ENCODE measurements at places on chromosomes 7 and 10.

DNA sequence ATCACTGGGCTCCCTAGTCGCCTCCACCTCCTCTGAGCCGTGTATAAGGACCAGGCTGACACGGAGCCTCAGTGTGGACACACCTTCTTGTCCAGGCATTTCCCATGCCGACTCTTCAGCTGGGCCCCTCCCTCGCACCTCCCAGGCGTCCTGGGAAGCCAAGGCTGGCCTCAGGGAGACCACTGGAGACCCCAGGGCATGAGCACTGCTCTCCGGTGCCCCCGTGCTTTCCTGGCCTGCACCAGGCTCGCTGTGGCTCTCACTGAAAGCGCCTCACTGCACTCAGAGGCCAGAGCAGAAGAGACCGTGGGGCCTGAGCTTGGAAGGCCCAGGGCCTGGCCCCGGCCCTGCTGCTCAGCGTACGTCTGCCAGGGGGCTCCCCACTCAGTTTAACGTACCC is 31.4 kb downstream of the LRRC27 start:
- no peak for DNase-seq

DNA sequence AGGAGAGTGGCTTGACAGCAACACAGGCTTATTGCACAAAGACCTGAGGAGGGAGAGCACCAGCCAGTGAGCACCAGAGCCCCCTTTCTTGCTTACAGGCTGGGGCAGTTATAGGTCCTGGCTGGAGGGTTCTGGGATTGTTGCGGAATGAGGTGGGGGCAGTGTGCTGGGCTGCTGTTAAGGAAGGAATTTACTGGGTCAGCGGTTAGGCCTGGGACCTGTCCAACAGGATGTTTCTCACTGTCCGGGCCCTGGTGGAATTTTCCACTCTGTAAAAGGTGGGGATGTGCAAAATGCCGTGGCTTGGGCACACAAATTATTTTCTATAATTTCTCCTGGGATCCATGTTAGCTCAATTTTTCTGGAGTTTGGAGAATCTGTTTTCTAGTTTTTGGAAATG is 757.3 kb downstream of the TYW1 start:
- no peak for DNase-seq

GRCh38 chr10:36789974-36790373 is 335.4 kb upstream of the ANKRD30A start:
- no peak for DNase-seq

GRCh38 chr7:95549818-95550529 is 46.3 kb downstream of the PDK4 start:
- peak; percentile 81 for DNase-seq

DNA sequence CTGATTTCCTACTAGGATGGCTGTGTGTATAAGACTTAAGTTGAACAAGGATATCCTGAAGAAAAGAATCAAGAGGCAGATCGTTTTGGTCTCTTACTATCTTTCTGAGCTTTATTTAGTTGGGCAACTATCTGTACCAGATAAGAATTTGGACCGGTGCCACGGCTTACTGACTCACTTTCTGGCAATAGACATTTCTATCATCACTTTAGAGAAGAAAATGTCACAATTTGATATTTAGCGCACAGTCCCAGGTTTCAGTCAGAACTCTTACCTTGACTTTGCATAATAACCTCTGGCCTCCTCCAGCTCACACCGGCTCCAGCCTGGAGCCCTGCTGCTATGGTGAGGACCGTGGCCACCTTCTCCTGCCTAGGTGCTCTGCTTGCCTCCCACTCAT is 218.2 kb upstream of the MDFIC start:
- no peak for DNase-seq

- DNase-seq = no peak
Measured at GRCh38 chr7:157411580-157411979, 74.8 kb downstream of the DNAJB6 start.

GRCh38 chr10:115050375-115051010 is 42.7 kb upstream of the ATRNL1 start:
- no peak for DNase-seq

DNA sequence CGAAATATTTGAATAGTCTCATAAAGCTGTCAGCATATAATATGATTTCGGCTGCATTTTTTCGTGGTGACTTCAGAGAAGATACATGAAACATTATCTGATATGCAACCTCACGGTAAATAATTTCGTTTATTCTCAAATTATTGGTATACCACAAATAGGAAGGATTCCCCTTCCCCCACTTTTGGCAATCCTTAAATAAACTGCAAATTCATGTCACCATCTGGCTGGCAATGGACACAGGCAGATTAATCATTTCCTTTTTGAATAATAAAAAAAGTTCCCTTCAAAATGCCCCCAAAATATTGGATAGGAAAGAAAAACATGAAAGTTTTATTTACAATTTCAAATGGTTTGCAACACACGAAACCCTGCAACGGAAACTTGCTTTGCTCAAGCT is 234.5 kb upstream of the MEOX2 start:
- no peak for DNase-seq

DNA sequence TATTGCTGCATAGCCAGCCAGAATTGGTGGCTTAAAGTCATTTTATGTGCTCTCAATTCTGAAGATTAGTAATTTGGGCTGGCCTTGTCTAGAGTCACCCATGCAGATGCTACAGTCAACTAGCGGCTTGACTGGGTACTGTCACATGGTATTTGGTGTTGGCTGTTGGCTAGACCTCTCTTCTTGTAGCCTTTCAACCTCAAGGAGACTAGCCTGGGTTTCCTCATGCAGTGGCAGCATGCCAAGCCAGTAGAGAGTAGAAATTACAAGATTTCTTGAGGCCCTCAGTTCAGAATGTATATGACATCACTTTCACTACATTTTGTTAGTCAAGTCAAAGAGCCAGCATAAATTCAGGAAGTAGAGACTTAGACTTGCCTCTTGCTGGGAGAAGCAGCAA is 3.7 kb upstream of the ZNF800 start:
- no peak for DNase-seq

GRCh38 chr7:35734001-35734483 is 39.1 kb upstream of the HERPUD2 start:
- no peak for DNase-seq

- DNase-seq = no peak
Measured at GRCh38 chr10:21092683-21093524, 195.8 kb upstream of the NEBL start.

- peak; percentile 54 for DNase-seq
Measured at GRCh38 chr10:12194752-12195271, 879 bp downstream of the NUDT5 start.

- DNase-seq = no peak
Measured at GRCh38 chr7:111083413-111083812, 7.5 kb upstream of the LRRN3 start.

- DNase-seq = no peak
Measured at GRCh38 chr7:127620406-127621233, 2.7 kb upstream of the PAX4 start.

DNA sequence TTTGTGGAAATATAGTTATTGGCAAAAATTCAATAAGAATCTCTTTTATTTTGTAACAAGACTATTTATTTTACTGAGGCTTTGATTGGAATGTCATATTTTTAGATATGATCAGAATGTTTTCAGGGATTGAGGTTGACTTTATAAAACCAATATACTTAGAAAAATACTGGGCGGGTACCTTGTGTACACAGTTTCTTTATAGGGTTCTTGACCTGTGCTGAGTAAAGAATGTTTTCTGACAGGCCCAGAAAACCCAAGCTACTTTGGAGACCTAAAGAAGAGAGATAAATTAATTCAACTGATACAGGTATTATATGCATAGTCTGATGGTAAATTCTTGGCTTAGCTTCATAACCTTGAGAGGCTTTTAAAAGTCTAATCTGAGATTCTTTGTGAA is 23.9 kb upstream of the SPAM1 start:
- DNase-seq = no peak

- no peak for DNase-seq
Measured at GRCh38 chr10:24278176-24278889, 69.4 kb downstream of the KIAA1217 start.

DNA sequence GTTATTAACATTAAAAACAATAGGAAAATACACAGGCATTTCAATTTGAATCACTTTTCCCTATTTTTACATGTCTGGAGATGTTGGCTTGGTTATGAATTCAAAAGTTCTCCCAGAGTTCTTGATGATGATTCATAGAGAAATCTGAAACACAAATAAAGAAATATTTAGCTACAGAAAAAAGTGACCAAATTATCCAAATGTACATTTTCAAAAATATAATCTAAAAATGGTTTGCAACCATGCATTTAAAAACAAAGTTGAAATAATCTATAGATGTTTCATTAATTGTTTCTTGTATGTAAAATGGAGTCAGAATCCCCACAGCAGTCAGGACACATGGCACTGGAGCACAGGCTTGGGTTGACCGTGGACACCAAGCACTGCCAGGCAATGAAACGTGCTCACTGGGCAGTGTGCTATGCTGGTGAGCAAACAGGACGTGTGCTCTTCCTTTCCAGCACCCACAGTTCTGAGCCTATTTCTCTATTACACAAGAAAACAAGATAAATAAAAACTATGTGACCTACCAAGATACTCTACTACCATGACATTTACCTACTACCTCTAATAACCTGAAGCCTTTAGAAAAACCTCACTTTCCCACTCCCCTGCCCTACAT is 44.1 kb upstream of the PTPRN2 start:
- no peak for DNase-seq

DNA sequence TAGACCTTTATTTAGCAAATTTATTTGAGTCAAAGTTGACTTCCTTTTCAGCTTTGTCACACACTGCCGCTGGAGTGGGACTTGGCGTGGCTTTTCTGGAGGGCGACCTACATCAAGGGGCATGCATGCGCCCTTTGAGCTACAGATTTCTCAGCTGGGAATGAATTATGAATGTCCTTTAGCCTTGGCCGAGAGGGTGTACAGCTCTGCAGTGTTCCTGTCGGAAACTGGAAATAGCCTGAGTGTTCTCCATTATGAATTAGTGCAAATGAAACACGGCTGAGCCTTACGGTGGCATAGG is 79.7 kb downstream of the GLRX3 start:
- DNase-seq = no peak

DNA sequence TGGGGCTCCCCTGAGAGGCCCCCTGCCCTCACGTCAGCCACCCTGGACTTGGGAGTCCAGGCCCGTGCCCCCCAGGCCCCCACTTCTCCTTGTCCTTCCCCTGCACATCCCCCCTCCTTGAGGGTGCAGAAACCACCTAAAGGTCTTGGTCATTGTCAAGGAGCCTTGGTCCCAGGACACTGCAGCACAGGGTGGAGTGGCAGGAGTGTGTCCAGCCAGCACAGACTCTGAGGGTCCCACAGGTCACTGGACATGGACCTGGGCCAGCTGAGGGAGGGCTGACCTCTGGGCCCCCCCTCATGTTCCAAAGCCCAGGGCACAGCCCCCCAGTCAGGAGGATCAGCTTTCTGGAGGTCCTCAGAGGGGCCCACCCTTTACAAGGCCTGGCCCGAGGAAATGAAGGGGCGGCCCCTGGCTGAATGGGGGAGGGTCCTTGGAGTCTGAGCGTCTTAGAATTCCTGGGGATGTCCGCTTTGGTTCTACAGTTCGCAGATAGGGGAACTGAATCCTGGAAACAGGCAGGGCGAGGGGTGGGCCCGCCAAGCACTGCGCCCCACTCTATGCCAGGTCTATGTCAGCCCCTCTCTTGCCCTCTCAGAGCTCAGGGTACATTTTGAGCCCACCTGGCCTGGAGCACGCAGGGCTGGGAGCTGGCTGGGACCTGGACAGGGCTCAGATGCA is 54.0 kb downstream of the PWWP2B start:
- DNase-seq = no peak

- DNase-seq = no peak
Measured at GRCh38 chr7:109322833-109323232, 753.2 kb downstream of the DNAJB9 start.

DNA sequence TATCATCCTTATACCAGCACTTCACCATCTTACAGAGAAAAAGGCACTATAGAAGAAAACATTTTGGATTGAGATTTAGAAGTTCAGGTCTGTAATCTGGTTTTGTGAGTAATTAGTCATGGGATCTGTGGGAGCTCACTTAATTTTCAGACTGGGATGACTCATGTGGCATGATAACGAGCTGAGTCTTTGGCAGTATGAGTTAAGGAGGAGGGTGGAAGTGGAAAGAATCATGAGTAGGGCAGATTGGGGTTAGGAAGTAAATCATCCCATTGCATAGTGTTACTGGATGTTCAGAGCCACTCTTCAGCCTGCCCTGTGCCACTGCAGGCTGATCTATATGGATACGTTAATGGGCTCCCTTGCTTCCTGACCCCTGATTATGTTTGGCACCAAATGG is 64.9 kb downstream of the ZNF92 start:
- no peak for DNase-seq

- no peak for DNase-seq
Measured at GRCh38 chr7:51090411-51090810, 226.2 kb downstream of the COBL start.

GRCh38 chr7:137867289-137867688 is 20.5 kb upstream of the DGKI start:
- DNase-seq = no peak

- no peak for DNase-seq
Measured at GRCh38 chr7:23454881-23455526, 15.3 kb downstream of the IGF2BP3 start.

DNA sequence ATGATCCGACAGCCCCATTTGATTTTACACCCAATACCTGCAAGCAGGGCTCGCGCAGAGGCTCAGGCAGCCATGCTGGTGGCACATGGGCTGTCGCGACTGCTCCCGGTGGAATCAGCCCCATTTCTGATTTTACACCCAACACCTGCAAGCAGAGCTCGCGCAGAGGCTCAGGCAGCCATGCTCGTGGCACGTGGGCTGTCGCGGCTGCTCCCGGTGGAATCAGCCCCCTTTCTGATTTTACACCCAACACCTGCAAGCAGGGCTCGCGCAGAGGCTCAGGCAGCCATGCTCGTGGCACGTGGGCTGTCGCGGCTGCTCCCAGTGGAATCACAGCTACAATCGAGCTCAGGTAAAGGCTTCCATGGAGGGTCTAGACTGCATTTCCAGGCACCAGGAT is 244.1 kb downstream of the PTPRN2 start:
- DNase-seq = no peak

DNA sequence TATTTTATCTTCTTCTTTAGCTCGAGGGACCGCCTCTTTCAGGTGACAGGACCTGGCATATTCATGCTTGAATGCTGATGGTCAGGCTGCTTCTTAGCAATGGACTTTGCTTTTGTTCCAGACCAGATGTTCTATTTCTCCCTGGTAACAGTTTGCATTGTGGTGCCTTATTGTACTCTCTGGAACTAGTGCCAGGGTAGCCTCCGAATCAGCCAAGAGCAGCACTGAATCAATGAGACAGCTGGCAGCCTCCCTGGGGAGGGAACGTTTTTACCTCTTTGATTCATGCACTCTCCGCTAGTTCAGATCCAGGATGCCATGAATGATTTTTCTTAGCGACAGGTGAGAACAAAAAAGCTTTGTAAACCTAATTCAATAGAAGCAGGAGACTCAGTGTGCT is 54.1 kb upstream of the NXPH1 start:
- no peak for DNase-seq

DNA sequence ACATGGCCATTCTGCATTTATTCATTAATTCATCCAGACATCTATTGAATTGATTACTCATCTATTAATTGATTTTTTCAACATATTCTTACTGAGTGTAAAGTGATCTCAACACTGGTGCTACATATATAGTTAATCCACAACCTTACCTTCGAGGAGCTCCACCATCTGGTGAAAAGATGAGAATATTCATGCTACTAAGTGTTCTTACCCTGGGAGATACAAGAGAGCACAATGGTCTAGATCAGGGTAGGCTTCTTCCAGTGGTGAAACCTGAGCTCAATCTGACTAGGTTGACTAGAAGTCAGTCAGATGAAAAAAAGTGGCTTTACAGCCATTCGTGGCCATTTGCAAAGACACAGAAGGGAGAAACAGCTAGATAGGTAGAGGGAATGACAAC is 507.4 kb downstream of the ANKRD7 start:
- no peak for DNase-seq

Measured in colonic mucosa (tissue), 4 donors.